Vagina (tissue), 2 donors: ENCODE measurements at places on chromosomes 4 and X.

GRCh38 chrX:153921511-153922446 lies 4.3 kb downstream of the ARHGAP4 start:
- no peak for DNase-seq

DNA sequence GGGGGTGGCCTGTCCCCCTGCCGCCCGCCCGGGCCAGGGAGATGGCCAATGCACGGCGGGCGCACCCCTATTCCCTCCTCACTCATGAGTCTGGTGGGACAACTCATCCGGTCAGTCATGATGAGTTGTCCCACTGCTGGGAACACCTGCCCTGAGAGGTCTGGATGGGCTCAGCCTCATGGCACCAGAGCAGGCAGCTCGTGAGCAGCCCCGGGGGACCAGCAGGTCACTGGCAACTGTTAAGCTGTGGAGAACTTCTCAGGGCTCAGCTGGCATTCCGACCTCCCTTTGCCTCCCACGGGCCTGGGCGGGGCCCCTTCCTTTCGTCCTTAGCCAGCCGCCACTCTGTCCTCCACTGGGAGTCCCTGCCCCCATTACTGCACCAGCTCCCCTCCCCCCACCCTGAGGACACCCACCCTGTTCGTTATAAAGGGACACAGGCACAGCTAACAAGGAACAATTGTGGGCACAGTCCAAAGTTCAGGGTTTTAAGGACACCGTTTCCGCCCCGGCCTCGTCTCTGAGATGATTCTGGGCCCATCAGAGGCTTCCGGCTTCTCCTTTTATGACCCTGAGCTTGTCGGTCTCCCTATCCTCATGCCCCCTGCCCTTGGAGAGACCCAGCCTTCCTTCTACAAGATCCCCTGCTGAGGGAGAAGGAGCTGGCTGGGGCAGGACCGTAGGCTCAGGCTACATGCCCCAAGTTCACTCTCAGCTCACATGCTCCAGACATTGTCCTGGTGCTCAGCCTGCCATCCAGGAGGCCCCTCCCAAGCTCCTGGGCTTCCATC lies 14.6 kb upstream of the KIAA0232 start:
- no peak for DNase-seq

DNA sequence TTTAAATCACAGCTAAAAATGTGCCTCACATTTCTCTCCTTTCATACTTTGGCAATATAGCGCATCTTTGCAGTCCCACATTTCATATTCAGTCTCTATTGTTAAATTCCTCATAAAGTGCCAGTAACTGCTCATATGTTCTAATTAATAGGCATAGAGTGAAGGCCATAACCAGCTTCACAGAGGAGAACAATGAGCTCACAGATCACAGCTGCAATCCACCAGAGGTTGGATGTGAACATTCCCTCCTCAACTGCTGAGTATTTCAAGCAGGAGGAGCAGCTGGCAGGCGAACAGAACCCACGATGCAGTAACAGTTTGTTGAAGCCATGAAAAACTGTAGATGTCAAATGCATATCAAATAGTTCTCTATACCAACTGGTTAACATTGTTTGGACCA lies 2088.7 kb upstream of the AGA start:
- DNase-seq = no peak

GRCh38 chr4:53595834-53596233 lies 4.5 kb upstream of the LNX1 start:
- no peak for DNase-seq

- DNase-seq = no peak
Observed at GRCh38 chr4:36712013-36712412, 430.6 kb downstream of the DTHD1 start.

- no peak for DNase-seq
Observed at GRCh38 chr4:85952528-85952927, 407.3 kb downstream of the MAPK10 start.

- no peak for DNase-seq
Observed at GRCh38 chr4:772776-773175, 53.2 kb downstream of the CPLX1 start.

GRCh38 chr4:141900856-141901255 lies 264.5 kb downstream of the IL15 start:
- no peak for DNase-seq

DNA sequence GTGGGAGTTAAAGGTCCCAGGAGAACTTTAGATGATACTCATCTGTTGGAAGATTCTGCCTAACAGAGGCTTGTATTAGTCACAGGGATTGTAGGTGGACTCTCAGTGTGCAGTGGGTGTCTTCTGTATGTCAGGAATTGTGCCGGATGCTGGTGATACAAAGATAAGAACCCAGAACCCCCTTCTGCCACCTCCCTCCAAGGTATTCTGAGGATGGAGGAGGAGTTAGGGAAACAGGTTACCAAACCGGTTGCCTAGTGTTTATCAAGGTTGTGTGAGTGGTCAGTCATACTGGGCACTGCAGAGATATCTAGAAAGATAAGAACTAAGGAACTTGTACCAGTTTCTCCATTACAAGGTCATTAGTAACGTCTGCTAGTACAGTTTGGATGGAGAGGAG lies 61.6 kb downstream of the PTTG2 start:
- DNase-seq = no peak

DNA sequence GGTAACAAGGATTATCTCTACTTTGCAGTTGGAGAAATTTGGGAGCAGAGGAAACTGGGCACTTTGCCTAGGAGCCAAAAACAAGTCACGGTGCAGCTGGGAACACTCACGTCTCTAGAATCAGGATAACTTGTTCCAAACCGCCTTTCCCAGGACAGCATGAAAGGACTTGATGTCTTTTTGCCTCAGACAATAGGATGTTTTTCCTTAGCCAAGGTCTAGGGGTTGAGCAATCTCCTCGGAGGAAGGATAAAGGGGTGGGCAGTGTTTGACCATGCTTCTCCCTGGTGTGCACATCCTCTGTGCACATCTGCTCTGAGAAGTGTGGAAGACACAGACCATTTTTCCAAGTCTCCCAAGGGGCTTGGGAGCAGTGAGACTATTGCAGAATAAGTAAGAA lies 1.7 kb upstream of the SPARCL1 start:
- DNase-seq = no peak

GRCh38 chr4:81058621-81059020 lies 28.1 kb downstream of the BMP3 start:
- DNase-seq = no peak

DNA sequence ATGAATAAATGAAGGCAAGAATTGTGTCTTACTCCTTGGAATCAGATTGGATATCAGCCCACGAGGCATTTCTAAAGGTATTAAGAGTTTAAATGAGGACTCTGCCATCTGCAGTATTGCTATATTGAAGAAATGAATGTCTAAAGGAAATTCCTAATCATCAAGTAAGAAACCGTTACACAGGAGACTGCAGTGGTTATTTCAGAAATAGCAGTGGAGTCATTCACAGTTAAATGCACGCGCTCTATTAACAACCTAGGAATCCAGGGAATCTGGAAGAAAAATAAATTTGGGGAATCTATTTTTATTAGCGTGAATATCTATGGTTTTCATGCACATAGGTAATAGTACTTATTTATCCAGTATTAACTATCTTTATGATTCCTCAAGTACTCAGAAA lies 334.2 kb downstream of the TENM3 start:
- DNase-seq = no peak

- no peak for DNase-seq
Observed at GRCh38 chrX:8138252-8138651, 32.8 kb downstream of the VCX2 start.

- DNase-seq = no peak
Observed at GRCh38 chr4:185470501-185471195, 885 bp downstream of the CCDC110 start.

GRCh38 chr4:102713096-102713495 lies 47.7 kb downstream of the MANBA start:
- DNase-seq = no peak

DNA sequence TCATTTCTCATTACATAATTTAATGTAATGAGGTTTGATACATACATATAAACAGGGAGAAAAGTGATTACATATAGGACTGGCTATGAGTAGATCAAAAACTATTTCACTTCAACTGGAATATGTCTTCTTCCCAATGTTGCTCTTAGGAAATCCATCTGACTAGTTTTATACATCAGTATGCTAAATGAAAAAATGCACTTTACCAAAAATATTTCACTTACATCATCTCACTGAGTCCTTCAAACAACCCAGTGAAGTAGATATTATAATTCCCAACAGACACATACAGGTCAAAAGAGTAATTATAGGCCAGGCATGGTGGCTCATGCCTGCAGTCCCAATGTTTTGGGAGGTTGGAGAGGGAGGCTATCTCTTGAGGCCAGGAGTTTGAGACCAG lies 215.9 kb downstream of the MID1 start:
- no peak for DNase-seq

GRCh38 chr4:93183576-93183975 lies 645.0 kb upstream of the ATOH1 start:
- no peak for DNase-seq

DNA sequence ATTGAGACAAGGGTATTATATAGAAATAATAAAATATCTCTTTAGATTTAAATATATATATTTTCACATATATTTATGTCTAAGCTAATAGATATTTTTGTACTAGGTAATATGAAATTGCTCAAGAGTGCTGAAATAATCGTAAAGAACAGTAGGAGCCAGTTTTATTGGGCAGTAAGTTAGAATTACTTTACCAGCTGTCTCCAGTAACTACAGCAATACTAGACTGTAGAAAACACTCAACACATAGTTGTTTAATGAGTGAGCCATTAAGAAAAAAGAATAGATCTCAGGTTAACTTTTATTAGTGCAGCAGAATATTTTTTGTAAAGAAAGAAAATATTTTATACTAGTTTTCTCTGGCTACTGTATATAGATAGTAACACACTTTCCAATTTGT lies 715.2 kb downstream of the TRIML1 start:
- no peak for DNase-seq

GRCh38 chr4:162011089-162011488 lies 152.7 kb downstream of the FSTL5 start:
- DNase-seq = no peak
